ENCODE measurements at places on chromosomes 2 and 18.

DNA sequence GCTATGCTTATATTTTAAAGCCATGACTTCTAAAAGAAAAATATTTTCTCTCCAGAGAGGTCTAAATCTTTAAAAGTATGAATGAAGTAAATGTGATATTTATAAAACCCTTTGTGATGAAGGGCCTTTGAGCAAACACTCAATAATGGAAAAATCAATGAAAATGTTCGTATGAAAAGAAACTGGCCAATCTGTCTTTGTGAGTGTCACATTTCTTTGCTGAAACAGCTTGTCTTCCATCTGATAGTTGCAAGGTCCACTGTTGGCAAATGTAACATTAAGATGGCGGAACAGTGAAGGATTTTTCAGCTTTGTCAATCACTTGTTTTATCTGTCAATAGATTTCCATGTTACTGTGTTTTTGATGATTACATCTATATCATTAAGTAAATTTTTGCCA is 162.9 kb upstream of the GATA6 start:
- DNase-seq, result no peak

- no peak for DNase-seq
Measured at GRCh38 chr2:16120591-16121180, 180.3 kb downstream of the MYCN start.

- no peak for DNase-seq
Measured at GRCh38 chr2:202109737-202110184, 36.7 kb downstream of the KIAA2012 start.

DNA sequence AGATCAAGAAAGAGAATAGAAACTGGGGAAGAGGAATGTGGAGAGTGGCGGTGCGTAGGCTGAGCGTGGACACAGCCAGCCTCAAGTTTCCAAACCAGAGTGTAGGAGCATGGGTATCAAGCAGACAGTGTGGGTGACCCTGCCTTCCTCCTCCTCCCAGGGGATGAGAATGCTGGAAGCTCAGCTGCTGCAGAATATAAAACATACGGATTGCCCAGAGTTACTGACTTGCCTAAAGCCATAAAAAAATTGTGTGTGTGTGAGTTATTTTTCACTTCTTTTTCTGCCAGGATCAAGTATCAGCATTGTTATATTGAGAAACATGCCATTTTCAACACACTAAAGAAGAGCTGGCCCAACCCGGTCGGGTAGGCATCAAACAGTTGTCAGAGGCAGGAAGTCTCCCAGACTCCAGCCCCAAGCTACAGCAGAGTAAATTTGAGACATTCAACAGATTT is 333.3 kb upstream of the ACVR2A start:
- DNase-seq, result peak; percentile 68

DNA sequence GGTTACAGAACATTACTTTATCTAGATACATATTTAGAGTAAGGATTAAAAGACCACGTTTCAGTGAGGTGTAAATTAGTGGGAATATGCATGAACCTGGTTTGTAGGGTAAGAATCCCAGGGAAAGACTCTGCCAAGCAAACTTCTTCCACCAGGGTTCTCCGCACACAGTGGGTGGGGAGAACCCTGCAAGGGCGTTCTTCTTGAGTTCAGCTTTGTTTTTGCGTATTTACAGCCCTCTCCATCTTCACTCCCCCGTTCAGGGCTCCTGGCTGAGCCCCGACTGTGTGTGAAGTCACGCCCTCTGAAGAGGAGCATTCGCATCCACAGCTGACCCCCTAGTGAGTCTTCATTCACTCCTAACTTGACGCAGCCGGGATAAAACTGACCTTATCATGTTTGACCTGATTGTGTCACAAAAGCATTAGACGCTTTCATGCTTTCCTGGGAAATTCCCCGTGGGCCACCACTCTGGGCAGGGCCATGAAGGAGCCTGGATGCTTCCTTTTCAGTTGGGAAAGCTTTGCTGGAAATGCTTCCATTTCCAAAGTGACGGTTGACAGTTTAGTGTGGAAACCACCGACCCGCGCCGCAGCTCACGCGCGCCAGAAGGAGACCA is 1.0 kb downstream of the ALKAL2 start:
- DNase-seq, result no peak

DNA sequence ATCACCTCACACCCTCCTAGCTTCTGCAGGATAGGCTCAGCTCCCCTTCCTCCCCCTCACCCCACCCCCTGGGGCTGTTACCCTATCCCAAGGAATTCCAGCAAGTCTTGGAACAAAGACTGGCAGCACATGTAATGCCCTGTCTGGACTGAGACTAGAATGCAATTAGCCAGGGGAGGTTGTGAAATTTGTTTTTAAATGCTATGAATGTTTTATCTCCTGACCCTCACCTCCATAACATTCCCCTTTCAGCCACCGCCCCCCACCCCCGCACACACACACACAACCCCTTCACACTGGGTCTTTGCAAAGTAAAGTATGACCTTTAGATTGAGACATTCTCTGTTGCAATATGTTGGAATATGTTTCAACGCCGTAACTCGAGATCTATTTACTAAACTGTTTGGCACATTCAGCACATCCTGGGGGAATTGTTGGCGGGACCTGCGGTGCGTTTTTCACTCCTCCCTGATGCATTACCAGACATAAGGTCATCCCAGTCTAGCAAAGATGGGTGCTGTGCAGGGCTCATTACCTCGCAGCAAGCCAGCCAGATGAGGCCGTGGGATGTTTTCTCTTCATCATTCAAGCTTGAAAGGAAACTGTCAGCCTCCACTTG is 290.7 kb upstream of the SLC14A2 start:
- no peak for DNase-seq

- DNase-seq, result no peak
Measured at GRCh38 chr2:200681697-200682096, 95.9 kb downstream of the AOX1 start.

DNA sequence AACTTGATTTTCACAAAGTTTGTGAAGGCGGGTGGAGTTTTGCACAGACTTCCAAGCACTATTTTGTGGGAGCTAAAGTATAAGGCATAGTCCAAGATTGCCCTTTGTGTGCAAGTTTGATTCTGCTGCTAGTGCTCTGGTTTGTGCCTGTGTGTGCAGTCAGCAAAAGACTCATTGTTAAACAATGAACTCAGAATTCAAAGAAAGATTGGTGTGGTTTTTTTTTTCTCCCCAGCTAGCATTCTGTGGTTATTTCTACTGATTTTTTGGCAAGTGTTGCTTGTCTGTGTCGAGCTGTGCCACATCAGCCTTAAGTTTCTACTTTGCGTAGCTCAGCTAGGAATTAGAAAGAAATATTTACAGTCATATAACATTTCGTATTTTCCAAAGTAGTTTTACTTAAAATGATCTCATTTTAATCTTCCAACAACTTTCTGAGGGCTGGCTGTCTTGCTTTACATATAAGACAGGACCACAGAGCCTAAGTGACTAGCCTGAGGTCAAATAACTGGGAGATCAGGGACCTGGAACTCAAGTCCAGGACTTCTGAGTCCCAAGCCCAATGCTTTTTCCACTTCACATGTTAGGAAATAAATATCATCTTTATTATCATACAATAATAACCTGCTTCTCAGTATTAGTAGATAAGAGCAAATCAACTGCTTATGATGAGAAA is 69.8 kb downstream of the BABAM2 start:
- DNase-seq, result no peak

DNA sequence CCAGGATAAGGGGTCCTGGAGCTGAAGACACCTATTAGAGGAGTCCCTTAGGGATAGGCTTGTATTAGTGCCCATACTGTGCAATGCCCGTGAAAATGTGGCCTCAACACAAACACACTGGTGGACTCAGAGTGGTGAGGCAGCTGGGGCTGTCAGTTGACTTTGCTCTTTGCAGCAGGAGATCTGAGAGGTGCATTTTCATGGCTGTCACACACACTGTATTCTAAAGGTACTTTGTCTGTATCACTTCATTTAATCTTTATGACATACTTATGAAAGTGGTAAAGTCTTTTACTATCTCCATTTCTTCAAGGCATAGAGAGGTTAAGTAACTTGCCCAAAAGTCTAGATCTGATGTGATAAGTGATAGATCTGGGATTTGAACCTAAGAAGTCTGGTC is 55.1 kb upstream of the GCFC2 start:
- no peak for DNase-seq

DNA sequence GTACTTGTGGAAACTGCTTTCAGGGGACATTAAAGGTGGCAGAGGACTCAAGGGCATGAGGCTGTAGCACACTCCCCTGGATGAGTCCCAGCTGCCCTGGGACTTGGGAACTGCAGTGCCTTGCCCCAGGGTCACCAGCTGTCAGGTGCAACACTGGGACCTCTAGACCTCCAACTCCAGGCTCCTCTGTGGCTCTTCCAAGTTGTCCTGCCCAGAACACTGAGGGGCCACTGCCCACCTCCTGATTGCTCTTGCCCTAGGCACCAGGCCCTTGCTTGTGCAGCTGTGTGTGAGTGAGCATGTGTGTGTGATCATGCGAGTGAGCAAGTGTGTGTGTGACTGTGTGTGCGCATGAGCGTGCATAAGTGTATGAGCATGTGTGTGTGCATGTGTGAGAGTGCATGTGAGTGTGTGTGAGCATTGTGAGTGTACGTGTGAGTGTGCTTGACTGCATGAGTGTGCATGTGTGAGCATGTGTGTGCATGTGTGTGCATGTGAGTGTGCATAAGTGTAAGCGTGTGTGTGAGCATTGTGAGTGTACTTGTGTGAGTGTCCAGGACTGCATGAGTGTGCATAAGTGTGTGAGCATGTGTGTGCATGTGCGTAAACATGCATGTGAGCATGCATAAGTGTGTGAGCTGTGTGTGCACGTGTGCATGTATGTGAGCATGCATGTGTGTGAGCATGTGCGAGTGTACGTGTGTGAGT is 301.5 kb downstream of the NDUFA10 start:
- DNase-seq, result no peak

DNA sequence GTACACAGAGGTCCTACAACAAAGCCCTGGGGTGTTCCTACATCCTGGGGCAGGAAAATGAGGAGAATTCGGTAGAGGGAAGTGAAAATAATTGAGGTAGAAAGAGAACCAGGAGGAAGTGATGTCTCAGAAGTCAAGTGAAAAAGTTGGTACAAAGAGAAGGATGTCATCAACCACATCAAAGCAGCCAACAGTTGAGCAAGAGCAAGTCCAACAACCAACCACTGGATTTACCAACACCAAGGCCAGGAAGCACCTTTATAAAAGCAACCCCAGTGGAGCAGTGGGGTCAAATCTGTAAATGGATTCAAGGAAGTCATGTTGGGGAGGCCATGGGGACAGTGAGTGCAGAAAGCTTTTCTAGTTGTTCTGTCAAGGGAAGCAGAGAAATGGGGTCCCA is 360.4 kb downstream of the ZNF516 start:
- no peak for DNase-seq

DNA sequence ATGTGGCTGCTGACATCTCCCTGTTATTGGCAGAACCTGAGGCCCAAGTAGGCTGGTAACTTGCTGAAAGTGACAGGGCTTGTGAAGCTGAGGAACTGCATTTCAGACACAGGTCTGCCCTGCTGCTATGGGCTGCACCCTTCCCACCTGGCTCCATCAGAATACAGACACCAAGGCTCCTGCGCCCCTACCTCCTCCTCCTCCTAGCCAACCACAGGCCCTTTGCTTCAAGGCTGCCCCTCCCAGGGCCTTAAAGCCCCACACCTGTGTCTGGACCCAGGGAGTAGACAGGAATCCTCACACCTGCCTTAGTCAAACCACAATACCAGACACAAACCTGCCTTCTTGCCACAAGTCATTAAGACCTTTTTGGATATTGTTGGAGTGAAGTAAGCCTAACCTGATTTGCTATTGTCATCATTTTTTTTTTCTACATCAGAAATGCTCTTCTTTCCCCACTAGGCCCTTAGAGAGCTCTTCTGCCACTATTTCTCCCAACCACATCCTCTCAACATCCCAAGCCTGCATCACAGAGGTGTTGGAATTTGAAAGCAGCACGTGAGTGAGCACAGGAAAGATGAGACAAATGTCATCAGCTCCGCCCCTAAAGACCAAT is 489.7 kb downstream of the EIPR1 start:
- DNase-seq, result no peak

DNA sequence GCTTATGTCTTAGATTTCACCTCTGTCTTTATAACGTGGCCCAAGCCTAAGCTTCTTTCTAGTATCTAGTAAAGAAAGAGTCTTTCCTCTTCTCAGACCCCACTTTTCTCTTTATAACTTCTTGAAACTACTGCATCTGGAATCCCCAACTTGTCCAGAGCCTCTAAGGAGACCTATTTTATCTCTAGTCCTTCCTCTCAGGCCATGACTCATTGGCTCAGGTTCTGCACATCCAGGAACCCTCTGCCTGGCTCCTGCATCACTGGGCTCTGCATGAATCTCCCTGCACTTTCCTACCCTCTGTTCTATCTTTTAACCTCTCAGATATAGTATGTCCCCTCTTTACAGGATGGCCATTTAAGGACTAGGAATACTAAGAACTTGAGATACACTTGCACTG is 124.7 kb downstream of the DNAH6 start:
- DNase-seq, result no peak

- DNase-seq, result peak; percentile 58
Measured at GRCh38 chr2:127231130-127231865, 11.2 kb upstream of the CYP27C1 start.

DNA sequence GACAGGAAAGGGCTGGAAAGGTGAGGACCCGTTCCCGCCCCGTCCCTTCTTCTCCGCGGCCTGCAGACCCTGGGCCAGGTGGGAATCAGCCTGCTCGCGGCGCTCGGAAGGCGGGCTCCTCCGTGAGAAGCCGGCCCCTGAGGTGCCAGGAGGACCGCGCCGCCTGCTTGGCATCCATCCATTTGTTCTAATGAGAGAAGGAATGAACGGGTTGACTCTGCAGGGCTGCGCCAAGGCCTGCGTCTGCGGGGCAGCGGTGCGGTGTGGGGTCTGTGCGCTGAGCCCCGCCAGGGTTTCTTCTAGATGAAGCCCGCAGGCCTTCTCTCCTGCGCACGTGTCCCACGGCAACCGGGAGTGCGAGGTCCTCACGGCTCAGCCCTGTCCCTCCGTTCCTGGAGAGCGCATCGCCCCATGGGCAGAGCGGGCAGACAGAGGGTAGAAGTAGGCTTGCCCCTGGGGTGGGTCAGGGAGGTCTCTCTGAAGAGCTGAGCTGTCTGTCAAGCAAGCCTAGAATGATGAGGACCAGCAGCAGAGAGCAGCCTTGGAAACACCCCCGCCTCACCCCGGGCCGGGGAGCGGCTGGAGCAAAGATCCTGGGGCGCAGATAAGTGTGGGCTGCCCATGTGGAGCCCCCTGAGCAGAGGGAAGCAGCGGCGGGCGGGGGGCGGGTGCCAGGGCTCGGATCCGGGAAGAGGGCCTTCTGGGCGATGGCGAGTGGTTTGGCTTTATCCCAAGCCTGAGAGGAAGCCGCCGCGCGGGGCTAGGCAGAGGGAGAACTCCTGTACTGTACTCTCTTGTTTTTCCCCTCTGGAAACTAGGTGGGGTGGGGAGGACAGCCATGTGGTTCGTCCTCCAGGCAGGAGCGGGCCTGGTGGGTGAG is 27.9 kb upstream of the HS6ST1 start:
- DNase-seq, result peak; percentile 18

DNA sequence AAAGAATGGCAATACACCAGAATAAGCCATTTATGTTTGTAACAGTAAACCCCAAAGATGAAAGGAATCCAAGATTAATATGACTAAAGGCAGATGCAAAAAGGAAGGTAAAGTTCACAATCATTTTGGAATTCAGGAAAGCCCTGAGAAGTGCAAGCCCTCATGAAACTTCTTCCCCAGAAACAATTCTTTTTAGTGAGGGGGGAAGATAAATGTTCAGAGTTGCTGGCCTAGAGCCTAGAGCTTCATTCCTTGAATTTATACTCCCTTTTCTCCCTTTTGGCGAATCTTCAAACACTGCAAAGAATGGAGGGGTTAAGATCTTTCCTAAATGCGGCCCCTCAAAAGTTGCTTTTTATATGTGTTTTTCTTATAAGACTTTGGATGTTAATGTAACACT is 368.8 kb downstream of the MEIS1 start:
- DNase-seq, result no peak

Data from left hindlimb (tissue), 1 donor.